Hematopoietic multipotent progenitor cell treated with erythropoietin and hydrocortisone succinate and interleukin-3 and kit ligand, for 17 days (in vitro differentiated cells): ENCODE measurements at places on chromosomes 3 and 15.

GRCh38 chr15:78038585-78039247 lies 38.8 kb downstream of the TBC1D2B start:
- no peak for DNase-seq

GRCh38 chr3:155690921-155691320 lies 54.0 kb downstream of the PLCH1 start:
- DNase-seq = no peak

GRCh38 chr3:24232784-24233183 lies 261.9 kb downstream of the THRB start:
- no peak for DNase-seq

DNA sequence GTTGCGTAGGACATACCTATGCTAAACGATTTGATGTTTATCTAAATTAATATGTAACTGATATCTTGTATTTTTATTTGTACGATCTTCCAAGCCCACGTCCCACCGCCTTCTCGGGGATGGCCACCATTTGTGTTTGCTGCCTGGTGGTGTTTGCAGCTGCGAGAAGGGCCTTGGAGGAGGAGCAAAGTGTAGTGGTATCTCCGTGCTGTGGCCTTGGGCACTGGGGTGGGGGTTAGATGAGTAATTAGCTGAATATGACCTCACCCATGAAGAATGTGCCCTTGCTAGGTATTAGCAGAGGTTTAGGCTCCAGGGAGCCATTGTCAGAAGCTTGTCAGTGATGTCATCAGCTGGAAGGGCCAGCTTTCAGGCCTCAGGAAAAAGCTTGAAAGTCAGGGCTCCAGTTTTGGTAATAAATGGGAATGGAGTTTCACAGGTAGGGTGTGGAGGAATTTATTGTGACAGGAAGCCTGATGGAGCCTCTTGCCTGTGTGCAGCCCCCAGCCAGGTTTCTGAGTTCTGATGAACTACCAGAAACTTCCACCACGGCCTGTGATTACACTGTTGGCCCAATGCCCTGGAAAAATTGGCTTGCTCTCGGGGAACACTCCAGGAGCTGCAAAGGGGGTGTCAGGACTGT lies 41.0 kb downstream of the FLNB start:
- DNase-seq = no peak

DNA sequence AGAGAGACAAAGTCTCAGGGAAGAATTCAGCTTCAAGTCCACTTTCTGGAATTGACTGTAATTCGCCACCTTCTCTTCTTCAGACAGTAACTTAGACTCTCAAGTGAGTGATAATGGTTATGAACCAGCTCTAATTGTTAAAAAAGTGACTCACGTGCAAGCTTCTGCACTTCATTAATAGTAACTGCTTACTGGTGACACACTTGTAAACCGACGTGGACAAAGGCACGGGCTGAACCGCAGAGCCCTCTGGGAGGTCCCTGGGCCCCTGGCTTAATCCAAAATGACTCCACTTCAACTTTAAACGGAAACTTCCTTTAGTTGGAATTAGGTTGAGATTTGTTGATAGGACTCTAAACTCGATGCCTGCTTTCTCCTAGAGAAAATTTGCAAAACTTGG lies 17.0 kb downstream of the MUC4 start:
- DNase-seq = no peak

- no peak for DNase-seq
Observed at GRCh38 chr3:15318661-15319060, 13.7 kb downstream of the SH3BP5 start.

- no peak for DNase-seq
Observed at GRCh38 chr15:46710401-46710960, 1006.8 kb upstream of the SEMA6D start.
